ENCODE measurements at places on chromosomes 3 and 15.

DNA sequence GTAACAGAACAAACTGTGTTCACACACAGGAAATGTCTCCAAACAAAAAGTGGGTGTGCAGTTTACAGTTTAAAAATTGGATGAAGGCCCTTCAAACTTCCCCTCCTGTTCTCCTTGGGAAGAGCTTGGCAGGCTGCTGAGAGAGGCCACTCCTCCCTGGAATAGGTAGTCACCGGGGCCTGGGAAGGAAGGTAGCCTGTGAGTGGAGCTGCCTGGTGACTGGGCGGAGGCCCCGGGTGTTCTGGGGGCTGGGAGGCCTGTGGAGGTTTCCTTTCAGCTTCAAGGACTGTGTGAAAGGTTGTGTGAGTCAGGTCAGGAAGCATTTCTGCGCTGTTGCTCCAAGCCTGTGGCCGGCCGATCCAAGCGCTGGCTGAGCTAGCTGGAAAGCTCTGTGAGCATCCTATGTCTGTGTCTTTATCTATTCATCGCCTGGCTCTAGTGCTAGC, 14.1 kb downstream of the SLCO3A1 start:
- DNase-seq = no peak

DNA sequence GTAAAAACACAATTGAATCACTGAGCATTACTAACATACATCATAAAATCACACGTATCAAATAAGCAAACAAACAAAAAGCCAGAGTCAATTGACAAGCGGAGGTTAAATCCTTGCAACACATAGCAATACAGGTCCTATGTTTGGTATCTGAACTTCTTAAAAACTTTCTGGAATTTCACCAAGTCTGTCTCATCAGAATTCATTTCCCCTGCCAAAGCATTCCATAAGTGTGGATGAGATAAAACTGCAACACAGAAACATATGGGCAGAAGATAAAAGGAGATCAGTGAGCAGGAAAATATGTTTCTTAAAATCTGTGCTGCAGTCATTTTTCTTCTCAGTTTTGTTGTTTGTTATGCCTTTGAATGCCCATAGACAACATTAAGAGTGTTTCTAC, 1155.5 kb downstream of the TBL1XR1 start:
- DNase-seq = no peak

DNA sequence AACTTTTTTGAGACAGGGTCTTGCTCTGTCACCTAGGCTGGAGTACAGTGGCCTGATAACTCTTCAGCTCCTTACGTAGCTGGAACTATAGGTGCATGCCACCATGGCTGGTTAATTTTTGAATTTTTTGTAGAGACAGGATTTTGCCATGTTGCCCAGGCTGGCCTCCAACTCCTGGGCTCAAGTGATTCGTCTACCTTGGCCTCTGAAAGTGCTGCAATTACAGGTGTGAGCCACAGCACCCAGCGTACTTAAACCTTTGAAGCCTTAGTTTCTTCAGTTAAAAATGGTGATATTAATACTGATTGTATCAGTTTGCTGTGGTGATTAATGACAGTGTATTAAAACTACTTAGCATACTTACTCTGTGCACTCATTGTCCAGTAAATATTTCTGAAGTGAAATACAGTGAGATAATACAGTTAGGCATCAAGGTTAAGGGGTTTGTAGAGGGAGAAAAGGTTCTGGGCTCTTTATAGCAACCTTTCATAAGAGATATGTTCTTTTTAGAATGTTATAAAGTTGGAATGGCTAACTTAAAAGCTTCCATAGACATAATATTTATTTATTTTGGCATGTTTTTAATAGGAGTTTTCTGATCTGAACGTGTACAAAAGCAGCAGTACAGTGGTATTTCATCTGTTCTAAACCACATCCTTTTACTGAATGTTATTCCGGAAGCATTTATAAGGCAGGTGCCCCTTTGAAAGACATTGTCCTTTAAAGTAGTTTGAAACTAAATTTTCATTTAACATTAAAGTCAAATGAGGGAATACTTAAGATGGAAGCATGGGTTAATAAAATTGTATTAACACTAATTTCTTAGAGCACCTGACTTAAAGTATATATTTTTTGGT, 23.6 kb downstream of the NCK1 start:
- DNase-seq = no peak

GRCh38 chr3:58459160-58459559, 25.5 kb upstream of the PDHB start:
- DNase-seq = no peak

GRCh38 chr3:154304936-154305335, 19.4 kb downstream of the DHX36 start:
- no peak for DNase-seq

- no peak for DNase-seq
Measured at GRCh38 chr3:46408853-46409252, 1.8 kb downstream of the CCRL2 start.

- DNase-seq = no peak
Measured at GRCh38 chr15:66251065-66251789, 2.3 kb downstream of the MEGF11 start.

GRCh38 chr15:37204692-37205091, 104.3 kb upstream of the MEIS2 start:
- DNase-seq = no peak

GRCh38 chr3:55128225-55128823, 200.5 kb upstream of the LRTM1 start:
- DNase-seq = no peak

- no peak for DNase-seq
Measured at GRCh38 chr3:24462737-24463136, 31.9 kb downstream of the THRB start.

GRCh38 chr3:132417695-132418411, 551 bp downstream of the DNAJC13 start:
- DNase-seq = no peak

- DNase-seq = no peak
Measured at GRCh38 chr3:160874736-160875135, 118.7 kb downstream of the PPM1L start.

DNA sequence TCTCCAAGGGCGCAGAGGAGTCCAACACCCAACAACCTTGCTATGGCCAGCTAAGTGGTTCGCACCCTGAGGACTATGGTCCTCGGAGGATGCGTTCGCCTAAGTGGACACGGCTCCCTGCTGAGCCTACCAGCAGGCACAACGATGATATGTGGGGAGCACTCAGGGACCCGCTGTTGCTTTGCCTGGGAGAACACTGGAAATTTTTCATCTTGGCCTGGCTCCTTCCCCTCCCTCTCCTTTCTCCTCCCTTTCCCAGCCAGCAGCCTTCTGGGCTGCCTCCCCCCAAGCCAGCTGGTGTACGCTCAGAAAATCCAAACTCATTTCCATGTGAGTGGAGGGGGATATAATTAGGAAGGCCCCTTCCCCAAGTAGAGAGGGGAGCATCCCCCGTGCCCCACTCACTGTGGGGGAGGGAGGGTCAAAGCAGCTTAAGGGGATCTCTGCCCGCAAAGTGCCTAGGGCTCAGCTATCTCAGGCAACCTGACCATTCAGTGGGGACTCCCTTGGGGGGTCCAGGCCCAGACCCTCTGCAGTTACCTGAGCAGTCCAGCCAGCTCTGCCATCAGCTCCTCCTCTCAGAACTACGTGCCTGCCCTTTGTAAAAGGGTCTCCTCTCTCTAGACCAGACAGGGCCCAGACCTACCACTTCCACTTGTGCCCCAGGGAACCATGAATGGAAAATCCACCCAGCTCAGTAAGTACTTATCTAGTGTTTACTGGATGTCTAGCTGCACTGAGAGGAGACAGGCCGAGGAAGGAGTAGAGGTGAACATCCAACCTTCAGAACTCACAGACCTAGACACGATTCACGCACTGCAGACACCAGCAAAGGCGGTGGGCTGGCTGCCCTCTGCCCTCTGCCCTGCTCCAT, 742 bp upstream of the SEMA7A start:
- DNase-seq = no peak

GRCh38 chr15:31554261-31554660, 227.6 kb downstream of the KLF13 start:
- DNase-seq = no peak

DNA sequence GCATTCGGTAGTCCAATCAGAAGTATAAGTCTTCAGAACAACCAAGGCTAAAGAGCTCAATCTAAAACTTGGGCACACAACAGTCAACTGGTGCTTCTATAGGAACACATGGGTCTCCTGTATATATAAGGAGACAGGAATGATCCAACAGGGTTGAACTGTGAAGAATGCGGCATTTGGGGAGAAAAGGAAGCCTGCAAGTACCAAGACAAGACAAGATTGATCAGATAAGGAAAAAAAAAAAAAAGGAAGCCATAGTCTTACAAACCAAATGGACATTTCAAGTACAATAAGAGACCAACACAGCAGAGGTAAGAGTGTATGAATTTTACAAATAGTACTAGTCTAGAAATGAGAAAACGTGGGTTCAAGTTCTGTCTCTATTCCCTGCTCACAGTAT, 6.5 kb downstream of the CPEB1 start:
- no peak for DNase-seq

DNA sequence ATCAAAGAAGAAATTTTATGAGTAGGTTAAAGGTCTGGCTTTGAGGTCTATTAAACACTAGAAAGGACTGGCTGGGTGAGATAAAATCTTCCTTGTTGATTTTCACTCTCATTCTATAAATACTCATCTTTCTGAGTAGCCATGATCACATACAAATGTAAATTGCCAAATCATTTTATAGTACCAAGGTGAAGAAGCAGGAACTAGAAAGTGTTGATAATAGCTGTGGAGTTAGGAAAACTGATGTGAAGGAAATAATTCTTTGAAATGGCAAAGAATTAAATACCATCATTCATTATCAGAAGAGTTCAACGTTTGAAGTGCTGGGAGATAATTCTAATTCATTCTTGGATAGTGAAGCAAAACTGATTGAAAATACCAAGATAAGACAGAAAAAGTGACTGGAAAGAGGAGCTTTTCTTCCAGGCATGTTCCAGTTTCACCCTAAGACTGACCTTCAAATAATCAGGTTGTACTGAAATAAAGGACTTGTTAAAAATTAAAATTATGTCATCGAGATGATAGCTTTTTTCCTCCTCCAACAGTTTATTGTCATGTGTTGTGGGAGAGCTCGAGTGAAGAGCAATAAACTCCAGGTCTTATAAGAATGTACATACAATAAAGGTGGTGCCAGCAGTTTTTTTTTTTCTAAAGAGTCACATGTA, 17.4 kb downstream of the THBS1 start:
- no peak for DNase-seq
